ENCODE measurements at places on chromosomes 12 and 14.

GRCh38 chr12:71135812-71136176 is 22.0 kb downstream of the TSPAN8 start:
- DNase-seq: no peak

DNA sequence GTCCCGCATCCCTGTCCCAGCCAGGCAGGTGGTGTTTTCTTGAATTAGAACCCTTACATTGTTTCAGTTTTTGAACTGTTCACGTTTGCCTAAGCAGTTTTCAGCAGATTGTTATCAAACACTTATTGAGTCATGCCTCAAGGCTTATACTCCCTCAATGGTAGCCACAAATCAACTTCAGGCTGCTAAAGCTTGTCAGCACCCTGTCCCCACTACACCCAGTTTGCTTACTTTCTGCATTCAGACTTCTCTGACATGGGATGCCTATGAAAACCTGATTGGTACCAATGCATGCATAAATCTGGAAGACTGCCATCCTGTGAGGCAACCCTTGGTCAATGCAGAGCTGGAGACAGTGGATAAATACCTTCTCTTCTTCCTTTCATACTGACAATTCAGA is 225.4 kb downstream of the BTG1 start:
- DNase-seq: no peak

- DNase-seq: peak; percentile 71
These were observed 42.0 kb upstream of the ATP2B1 start for GRCh38 chr12:89750389-89751351.

DNA sequence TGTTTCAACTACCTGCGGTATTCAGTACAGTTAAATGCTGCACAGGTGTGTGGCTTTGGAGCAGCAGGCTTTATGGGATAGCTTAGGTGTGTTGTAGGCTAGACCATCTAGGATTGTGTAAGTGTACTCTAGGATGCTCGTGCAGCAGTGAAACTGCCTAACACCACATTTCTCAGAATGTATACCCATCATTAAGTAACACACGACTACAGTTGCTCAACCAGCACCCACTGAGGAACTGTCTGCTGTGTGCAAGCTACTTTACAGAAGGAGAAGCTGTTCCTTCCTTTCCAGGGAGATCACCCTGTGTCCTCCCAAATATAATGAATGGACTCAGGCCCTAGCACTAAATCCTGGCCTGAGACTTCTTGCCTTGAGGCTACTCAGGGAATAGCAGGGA is 94.8 kb downstream of the SLC24A4 start:
- no peak for DNase-seq

DNA sequence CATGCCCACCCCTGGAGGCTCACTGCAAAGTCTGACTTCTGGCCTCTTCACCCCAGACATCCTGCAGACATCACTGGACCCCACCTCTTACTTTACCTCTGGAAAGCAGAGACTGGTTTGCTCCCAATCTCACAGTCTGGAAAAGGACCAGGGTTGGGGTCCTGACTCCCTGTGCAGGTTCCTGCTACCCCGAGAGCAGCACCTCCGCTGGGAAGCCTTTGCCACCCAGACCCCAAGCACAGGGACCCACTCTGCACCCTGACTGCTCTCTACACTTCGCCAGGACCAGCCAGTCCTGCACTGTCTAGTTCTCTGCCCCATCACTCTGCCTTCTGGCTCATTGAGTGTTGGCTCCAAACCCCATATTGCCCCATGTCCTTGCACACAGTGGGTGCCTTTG is 16.0 kb downstream of the FOXN4 start:
- no peak for DNase-seq

GRCh38 chr12:113548467-113548866 is 76.8 kb upstream of the LHX5 start:
- DNase-seq: no peak

- DNase-seq: no peak
These were observed 28.3 kb downstream of the DEGS2 start for GRCh38 chr14:100131181-100131580.

GRCh38 chr14:57845316-57845715 is 20.6 kb downstream of the SLC35F4 start:
- DNase-seq: no peak

GRCh38 chr14:55123101-55123500 is 6.0 kb upstream of the LGALS3 start:
- peak; percentile 58 for DNase-seq

GRCh38 chr12:4505376-4505986 is 33.2 kb upstream of the RAD51AP1 start:
- no peak for DNase-seq

DNA sequence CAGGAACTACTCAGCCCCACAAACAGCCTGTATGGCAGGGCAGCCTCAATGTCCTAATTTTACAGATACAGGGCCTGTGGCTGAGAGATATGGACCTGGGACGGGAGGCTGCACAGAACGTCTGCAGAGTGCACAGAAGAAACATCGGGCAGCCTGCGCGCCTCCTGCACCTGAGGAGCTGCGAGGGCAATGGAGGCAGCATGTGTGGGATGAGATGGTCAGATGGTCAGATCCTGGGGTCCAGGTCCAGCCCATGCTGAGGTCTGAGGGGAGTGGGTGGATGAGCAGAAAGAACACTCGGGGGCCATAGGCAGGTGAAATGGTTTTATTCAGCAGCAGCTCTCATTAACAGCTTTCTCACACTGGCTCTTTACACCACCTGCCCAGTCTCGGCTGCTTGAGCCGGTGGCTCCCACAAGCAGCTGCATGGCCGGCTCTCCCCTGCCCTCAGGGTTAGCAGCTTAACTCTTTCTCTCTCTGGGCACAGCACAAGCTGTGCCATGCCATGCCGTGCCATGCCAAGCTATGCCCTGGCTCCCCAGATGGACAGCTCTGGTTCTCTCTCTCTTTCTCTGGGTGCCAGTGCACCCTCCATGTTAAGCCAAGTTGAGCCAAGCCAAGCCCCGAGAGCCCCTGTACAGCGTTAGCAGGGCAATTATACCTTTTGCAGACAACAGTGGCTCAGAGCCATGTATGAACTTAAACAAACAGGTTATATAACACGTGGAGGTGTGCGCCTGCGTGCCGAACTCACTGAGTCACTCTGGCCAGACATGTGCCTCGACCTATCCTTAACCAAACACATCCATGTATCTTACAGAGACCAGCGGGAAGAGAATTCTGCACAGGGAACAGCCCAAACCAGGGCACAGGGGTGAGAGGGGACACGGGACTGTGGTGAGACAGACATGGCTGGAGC is 47.6 kb downstream of the RIMBP2 start:
- DNase-seq: no peak
